Activated naive CD4-positive, alpha-beta T cell treated with anti-CD3 and anti-CD28 coated beads for 36 hours (primary cell): ENCODE measurements at places on chromosomes 5 and 9.

GRCh38 chr9:38233343-38233742 is 159.2 kb upstream of the ALDH1B1 start:
- DNase-seq = no peak

DNA sequence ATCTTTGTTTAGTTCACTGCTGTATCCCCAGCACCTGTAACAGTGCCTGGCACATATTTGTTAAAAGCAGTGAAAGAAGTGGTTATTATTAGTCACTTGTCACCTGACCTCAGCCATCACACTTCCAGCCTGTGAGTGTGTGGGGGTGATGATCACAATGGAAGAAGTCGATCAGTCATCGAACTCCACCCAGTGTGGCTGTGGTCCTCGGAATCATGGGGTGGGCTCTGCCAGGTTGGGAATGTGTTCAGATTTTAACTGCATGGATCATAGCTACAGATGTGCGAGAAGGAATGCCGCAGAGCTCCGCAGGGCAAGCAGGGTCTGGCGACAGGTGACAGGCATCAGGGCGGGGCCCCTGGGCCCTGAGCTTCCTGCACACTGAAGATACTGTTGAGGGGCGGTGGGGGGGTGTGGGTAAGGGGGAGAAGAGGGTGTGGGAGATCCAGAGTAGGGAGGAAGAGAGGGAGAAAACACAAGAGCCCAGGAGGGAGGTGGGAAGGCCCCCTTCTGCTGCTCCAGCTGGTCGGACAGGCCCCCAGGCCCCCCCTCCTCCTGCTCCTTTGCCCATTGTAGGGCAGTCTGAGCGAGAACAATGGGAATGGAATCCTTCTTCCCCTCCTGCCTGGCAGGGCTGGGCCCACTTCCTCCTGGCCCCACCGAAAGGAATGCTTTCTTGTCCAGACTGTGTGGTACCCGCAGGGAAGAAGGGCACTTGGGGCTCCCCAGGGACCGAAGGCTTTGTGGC is 89.6 kb downstream of the SPRY4 start:
- peak; percentile 63 for DNase-seq

DNA sequence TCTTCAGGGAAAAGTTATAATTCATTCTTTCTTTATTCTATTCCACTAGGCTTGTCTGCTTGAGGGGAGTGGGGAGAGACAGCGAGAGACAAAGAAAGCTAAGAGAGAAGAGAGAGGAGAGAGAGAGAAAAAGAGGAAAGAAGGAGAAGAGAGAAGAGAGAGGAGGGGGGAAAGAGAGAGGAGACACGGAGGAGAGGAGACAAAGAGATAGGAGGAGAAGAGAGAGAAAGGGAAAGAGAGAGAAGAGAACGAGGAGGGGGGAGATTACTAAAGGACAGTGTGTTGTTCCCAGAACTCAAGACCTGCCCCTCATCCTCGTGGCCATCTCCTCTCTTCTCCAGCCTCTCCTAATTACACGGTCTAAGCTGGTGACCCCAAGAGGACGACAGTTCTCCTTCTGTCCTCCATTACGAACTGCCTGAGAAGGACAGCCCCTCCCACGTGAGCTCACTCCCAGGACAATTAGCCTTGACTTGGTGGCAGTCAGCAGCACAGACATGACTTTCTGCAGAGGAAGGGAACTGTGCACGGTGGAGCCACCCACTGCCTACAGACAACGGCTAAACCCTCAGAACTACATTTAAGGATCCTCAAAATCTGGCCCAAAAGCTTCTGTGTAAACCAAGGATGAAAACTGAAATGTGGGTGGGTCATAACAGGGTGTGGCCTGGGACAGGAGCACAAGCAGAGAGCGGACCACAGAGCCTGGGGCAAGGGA is 99.1 kb downstream of the COL23A1 start:
- DNase-seq = no peak

- DNase-seq = no peak
Observed at GRCh38 chr5:143401227-143402016, 2.1 kb downstream of the NR3C1 start.

- DNase-seq = no peak
Observed at GRCh38 chr9:77290373-77290772, 113.0 kb downstream of the VPS13A start.

DNA sequence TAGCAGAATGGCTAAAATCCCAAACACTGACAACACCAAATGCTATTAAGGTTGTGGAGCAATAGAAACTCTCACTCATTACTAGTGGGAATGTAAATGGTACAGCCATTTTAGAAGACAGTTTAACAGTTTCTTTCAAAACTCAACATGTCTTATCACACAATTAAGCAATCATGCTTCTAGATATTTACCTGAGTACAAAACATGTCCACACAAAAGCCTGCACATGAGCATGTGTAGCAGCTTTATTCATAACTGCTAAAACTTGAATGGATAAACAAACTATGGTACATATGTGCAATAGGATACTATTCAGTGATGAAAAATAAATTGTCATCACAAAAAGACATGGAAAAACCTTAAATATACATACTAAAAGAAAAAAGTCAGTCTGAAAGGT is 31.5 kb downstream of the SLC25A46 start:
- no peak for DNase-seq

GRCh38 chr9:91732187-91733005 is 217.6 kb downstream of the ROR2 start:
- DNase-seq = no peak

- no peak for DNase-seq
Observed at GRCh38 chr9:96509848-96510247, 59.9 kb downstream of the HABP4 start.

DNA sequence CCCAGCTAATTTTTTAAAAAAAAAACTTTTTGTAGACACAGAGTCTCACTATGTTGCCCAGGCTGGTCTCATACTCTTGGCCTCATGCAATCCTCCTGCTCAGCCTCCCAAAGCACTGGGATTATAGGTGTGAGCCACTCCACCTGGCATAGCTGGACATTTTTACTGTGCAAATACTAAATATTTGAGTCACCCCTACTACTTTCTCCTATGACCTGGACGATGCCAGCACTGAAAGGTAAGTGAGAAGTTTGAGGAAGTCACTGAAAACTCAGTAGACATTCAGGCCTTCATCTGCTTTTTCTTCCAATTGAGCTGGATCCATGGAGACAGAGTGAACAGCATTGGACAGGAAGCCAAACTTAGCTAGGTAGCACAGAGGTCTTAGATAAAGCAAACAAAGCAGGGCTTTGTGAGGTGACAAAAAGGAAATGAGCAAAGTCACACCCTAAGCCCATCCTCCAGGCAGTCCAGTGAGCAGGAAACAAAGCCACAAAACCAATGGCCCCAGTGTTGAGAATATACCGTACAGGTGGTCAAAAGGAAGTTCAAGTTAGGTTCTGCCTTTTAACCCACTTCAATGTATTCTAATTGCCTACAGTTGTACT is 192.6 kb upstream of the RASA1 start:
- DNase-seq = peak; percentile 17
